ENCODE measurements at places on chromosomes 1 and 21.

GRCh38 chr1:204716660-204717059 is 31.1 kb upstream of the LRRN2 start:
- DNase-seq = no peak

- DNase-seq = no peak
Observed at GRCh38 chr21:32332463-32332951, 33.9 kb downstream of the MRAP start.

DNA sequence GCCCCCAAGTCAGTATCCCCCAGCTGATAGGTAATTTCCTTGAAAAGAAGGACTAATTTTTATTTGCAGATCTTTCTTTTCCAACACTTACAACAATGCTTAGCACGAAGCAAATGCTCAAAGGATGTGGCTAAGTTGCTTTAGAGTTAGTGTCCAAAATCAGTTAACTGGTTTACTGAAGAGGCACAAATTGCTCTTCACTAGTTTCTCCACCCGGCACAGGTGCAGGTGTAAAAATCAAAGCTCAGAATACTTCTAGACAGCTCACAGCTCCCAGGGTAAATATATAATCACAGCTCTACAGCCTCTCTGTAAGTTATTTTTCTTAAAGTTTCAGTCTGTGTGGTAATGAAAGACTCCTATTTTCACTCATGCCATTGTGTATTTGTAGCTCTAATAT is 361.8 kb downstream of the NEGR1 start:
- no peak for DNase-seq

DNA sequence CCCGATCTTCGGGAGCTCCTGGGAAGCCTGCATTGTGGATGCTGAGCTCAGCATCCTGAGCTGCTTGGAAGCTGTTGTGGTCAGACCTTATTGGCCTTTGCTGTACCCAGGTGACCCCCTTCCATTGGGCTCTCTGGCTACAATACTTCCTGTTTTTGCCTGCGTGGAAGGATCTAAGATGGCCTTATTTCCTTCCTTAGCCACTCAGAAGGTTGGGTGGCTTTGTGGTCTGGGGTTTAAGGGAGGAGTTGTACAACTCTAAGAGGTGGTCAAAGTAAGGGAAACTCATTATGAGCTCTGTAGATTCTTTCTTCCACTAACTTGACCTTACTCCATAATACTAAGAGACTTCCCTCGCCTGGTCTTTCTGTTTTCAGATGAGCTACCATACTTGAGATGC is 17.7 kb downstream of the PFKFB2 start:
- no peak for DNase-seq

DNA sequence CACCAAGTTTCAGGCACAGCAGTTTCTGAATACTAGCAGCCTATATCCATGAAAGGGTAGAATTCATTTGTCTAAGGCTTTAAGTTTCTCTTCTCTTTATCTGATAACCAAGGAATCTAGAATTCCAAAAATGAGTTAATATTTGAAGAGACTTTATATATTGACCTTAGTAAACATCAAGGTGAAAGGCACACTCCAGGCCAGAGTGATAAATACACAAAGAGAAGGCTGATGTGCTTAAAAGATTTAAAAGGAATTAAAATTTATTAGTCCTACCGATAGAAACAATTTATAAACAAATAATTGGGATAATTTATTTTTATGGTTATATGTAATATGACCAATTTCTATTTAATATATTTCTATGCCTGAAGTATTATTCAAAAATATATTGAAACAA is 93.4 kb upstream of the DESI2 start:
- no peak for DNase-seq

DNA sequence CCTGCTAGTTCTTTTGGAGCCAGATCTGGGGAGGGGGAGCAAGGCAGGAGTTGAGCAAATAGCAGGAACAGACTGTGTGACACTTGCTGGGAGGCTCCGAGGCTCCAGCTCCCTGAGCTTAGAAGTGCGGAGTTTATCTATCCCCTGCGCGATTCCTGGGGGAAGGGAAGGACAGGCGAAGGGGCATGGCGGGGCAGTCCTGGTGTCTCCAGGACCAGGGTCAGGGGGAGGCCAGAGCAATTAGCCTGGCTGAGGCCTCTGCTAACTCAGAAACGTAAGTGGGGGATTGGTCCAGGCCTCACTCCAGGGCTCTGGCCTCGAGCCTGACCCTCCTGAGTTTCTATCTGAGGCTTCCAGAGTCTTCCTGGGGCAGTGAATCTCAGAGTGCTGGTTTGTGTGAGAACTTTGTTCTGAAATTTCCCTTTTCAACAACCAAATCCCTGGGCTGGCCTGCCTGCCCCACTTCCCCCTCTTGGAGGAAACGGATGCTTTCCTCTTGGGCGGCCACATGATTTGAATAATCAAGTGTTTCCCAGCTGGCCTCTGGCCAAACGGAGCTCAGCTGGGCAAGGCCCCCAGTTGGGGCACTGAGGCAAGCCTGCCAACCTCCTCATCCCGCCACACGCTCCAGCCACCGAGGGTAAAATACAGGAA is 15.6 kb downstream of the ALPL start:
- DNase-seq = no peak

- no peak for DNase-seq
Observed at GRCh38 chr1:29849038-29849750, 612.9 kb downstream of the PTPRU start.

DNA sequence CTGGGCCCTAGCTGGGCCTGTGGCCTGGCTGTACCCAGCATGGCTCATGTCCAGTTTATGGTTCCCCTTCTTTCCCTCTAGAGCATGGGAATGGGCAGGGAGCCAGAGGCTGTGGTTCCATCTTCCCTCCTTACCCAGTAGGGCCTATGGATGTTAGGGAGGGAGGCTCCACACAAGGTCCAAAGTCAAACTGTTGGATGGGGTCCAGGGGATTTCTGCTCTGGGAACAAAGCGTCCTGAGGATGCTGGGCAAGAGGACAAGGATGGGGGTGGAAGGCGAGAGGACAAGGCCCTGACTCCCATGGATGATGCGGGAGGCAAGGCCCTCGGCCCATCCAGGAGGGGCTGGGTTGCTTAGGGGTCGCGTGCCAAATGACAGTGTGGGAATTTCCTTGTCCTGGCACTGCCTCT is 17.3 kb downstream of the CSF1 start:
- DNase-seq = peak; percentile 56

- DNase-seq = no peak
Observed at GRCh38 chr1:8113262-8114220, 87.4 kb upstream of the ERRFI1 start.

DNA sequence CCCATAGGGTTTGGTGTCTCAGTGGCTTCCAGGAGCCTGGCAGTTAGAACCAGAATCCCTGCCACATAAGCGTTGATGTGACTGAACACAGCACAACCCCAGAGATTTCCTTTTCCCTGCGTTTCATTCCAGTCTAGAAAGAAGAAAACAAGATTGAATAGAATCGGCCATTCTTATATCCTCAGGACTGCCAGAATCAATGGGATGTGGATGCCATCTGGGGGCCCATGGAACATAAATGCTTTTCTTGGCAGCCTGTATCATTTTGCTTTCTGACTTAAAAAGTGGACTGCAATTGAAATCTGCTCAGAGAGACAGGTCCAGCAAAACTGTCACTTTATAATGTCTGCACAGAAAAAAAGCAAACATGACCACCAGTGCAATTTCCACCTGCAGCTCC is 80.3 kb downstream of the DISC1 start:
- no peak for DNase-seq

DNA sequence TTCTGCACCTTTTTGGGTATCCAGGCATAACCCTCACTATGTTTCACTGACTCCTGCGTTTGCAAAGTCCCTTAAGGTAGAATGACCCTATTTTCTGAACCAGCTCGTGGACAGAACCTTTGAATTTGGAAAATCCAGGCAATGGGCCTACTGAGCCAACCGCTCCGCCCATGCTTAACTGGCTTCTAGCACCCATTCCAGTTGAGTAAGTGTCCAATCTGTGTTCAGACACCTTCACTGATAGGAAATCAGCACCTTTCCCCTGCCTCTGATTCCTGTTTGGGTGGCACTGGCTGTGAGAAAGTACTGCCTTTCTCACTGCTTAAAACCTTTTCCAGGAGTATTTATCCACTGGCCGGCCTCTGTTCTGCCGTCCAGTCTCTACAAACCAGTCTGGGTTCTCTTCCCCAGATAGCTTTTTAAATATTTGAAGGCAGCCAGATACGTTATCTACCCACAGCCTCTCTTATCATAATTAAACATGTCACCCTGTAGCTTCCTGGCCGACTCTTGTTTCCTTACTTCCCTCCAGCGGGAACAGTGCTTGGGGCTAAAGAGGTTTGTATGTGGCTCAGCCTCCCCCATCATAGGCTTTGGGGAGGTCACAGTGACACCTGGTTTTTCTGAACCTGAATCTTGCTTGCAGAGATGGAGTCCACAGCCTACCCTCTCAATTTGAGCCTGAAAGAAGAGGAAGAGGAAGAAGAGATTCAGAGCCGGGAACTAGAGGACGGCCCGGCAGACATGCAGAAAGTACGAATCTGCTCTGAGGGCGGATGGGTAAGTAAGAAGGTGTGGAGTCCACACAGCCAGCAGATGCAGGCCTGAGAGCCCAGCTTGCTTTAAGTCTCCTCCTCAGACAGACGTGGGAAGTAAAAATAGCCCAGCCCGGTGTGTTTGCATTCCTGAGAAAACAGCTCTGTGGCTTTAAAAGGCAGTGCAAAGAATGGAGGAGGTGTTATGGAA is 1.3 kb downstream of the POGK start:
- DNase-seq = no peak

DNA sequence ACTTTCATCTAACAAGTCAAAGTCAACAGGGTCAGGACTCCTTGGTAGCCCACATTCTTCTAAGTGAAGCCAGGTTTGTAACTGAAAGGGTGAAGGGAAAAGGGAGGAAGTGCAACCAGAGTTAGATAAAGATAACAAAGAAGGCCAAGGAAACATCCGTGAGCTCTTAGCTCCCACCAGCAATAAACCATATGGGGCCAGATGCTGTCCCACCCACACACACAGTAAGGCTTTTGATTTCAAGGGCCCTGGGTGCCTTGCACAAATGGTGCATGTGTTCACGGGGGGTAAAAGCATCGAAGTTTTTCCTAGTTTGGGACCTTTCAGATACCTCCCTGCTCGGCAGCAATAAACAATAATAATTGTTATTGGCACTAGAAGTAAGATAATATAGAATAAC is 5.1 kb upstream of the TIAM1 start:
- DNase-seq = no peak

GRCh38 chr1:63914241-63914640 is 140.4 kb downstream of the ROR1 start:
- no peak for DNase-seq

DNA sequence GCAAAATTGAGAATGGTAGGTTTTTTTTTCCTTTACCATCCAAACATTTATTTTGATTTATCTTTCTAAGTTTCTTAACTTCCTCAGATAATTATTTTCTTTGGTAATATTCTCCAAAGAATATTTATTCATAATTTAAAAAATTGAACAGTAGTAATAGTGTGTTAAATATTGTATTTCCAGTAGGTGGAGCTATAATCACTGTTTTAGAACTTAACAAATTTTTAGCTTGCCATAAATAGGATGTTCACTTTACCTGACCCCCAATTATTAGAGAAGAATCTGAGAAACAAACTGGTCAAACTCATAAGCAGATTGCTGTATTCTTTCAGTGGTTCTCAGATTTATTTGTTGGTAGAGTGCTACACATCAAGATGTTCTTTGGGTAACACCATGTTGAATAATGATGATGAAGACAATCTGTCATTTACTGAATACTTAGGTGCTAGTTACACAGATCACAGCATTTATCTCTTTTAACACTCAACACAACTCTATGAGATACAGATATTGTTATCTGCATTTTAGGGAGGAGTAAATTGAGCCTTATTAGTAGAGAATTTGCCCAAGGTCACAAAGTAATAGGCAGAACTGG is 82.4 kb upstream of the GPR88 start:
- DNase-seq = no peak

DNA sequence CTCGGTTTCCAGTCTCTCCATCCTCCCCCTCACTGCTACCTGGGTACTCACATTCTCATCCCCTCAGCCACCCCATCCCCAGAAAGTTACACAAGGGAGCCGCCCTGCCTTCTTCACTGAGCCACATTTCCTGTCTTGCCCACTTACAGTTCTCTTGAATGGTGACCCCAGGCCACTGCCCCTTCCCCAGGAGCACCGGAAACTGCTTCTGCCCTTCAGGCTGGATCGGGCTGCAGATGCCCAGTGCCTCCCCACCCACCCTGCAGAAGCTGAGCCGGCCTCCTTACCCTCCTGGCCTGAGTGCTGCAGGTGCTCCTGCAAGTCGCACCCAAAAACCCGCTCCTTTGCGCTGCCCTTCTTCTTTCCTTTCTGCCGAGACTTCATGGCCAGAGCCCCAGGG is 450 bp downstream of the ARHGAP30 start:
- no peak for DNase-seq

GRCh38 chr1:20699558-20699957 is 18.2 kb downstream of the KIF17 start:
- no peak for DNase-seq

- no peak for DNase-seq
Observed at GRCh38 chr1:8430476-8430875, 112.6 kb downstream of the SLC45A1 start.

DNA sequence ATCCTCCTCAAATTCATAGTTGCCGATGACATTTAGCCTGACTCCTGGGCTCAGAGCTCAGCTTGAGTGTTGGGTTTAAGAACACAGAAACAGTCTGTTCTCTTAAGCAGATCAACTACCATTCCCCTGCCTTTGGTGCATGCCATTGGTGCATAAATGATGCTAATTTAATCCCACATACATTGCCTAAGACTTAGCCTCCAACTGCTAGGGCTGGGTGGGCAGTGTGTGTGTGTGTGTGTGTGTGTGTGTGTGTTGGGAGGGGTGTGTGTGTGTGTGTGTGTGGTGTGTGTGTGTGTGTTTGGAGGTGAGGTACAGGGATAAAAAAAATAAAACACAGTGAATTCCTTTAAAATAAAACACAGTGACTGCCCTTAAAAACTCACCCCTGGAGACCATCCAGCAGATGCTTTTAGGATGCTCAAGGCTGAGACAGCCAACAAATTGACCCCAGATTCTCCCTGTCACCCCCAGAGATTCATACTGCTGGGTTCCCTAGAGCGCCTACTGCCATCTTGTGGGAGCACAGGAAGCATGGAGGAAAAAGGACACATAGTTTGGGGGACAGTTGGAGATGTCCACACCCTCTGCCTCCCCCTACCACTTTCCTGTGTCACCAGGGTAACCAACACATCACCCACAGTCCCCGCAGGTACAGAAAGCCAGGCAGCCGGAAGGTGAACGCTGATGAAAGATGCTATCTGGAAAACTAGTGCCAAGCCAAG is 30.6 kb downstream of the KLHDC7A start:
- no peak for DNase-seq

DNA sequence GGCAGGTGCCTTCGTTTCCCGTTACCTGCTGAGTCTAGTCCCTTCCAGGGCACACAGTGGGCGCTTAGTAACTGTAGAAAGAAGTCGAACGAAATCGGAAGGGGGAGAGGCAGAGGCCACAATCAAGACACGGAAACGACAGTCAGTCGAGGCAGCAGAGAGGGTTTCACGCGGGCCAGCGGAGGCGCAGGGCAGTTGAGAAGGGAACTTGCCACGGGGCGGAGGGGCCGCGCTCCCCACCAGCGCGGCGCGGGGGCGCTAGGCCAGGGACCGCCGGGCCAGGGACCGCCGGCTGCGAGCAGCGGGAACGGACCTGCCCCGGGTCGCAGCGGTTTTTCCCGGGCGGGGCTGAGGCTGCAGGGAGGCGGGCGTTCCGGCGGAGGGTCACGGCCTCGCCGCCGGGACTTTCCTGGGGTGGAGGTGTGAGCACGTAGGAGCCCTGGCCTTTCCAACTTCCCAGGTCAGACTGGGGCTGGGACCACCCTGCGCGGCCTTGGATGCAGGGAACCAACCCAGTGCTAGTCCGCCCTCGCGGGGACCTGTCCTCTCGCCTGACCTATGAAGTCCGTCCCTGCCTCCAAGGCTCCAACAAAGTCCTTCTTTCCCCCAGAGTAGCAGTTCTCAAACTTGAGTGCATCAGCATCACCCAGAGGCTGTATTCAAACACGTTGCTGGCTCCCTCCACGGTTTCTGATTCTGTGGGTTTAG is 150.1 kb upstream of the FGGY start:
- DNase-seq = no peak

All from HS-27A (cell line).